ENCODE measurements at places on chromosomes 4 and X. TPM values are rescaled to one million over a fixed set of nuclear protein-coding genes. Genes with fewer than 3 reads are reported as not detected.

DNA sequence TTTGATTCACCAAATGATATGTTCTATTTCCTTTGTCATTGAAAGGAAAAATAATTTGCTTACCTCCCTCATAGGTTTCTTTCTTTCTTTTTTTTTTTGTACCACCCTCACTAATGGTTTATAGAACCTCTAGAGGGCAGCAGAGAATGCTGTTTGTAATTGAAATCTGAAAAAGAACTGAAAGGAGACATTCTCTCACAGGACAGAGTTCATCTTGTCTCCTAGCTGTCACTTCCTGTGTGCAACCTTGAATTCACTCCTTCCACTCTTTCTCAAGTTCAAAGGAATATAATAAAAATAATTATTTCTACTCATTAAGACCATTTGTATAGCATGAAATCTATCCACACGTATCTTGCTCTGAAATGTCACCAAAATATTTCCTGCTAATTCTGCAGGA lies 51.0 kb downstream of the GUCY1B1 start:
- peak; percentile 2 for DNase-seq

DNA sequence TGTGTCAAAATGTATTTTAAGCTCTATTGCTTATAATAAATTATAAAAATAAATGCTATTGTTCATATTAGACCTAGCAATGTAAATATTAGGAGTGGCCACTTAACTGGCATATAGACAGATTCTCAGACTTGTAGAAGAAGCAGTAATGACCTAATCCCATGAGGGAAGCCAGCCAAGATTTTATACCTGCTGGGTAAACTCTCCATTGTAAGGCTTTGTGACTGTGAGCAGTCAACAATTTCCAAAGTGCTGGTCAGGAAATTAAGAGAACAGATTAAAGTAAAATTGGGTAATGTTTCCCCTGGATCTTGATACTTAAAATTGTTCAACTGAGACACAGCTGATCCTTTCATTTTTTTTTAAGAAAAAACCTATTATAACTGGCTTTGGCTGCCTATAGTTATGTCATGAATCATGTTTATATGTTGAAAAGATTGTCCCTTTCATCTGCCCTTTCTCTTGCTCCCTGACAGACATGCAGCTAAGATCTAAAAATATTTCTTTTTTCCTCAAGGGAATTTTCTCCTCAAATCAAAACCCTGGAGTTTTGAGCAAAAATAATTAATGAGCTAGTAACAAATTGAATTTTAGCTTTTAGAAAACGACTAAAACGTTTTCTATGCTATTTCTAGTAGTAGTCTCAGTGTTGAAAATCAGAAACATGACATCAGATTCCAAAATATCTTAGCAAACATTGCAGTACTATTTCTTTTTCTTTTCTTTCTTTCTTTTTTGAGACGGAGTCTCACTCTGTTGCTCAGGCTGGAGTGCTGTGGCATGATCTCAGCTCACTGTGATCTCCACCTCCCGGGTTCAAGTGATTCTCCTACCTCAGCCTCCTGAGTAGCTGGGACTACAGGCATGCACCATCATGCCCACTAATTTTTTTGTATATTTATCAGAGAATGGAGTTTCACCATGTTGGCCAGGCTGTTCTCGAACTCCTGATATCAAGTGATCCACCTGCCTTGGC lies 77.9 kb downstream of the ADGRL3 start:
- no peak for DNase-seq

GRCh38 chr4:104472766-104473165 lies 21.9 kb downstream of the CXXC4 start:
- DNase-seq: no peak

GRCh38 chrX:104707042-104707441 lies 141.0 kb downstream of the IL1RAPL2 start:
- no peak for DNase-seq

DNA sequence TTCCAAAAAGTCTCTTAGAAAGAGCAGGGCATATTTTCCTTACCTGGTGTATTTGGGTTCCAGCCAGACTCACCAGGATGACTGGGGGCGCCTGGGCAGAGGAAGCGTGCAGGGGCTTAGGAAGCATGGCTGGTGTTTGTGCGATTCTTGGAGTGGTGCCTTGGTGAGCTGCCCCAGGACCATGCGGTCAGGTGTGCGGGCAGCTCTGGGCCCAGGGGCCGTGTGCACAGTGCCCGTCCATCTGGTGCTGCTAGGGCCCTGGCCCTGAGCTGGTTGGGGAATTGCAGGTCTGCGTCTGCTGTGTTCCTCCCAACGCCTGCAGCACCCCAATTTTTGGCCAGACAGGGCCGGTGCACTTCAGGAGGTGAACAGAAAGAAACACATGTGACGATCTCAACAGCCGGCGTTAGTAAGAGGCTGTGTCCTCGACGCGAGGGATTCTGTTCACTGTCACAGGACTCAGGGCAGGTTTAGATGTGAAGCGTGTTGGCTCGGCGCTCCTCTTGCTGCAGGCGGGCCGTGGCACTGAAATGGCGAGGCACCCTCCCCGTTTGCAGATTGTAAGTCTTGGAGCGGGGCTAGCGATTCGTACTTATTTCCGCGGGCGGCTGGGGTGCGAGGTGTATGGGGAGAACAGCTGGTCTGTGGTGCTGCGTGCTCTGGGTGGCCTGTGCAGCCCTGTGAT lies 15.2 kb downstream of the RGS12 start:
- no peak for DNase-seq

DNA sequence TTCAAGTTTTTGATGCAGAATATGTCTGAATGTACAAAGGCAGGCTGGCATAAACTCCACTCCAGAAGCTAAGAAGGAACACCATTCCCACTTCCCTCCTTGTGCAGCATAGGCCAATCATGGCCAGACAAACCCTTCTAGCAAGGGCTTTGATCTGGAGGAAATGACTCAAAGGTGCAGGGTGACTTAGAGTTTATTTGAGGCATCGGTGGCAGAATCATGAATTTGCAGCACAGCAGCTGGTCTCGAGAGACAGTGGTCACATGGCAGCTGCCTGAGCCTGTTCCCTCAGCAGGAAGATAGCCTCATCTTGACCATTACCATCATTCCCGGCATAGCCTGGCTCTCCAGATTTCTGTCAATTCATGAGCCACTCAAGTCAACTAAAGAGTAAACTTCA lies 154.5 kb downstream of the ATP10D start:
- no peak for DNase-seq

DNA sequence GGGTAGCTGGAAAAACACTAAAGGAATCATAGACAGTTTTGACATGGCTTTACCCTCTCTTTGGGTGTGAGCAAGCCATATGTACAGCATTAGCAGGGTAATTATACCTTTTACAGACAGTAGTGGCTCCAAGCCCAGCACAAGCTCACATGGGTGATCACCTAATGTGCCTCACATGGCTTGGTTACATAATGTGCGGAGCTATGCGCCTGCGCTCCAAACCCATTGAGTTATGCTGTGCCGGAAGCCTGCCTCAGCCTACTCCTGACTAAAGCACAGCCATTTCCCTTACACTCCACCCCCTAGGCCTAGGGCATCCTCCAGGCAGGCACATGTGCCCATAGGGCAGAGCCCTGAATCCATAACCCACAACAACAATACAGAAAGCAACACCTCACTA lies 6.5 kb upstream of the TSPAN5 start:
- DNase-seq: no peak

DNA sequence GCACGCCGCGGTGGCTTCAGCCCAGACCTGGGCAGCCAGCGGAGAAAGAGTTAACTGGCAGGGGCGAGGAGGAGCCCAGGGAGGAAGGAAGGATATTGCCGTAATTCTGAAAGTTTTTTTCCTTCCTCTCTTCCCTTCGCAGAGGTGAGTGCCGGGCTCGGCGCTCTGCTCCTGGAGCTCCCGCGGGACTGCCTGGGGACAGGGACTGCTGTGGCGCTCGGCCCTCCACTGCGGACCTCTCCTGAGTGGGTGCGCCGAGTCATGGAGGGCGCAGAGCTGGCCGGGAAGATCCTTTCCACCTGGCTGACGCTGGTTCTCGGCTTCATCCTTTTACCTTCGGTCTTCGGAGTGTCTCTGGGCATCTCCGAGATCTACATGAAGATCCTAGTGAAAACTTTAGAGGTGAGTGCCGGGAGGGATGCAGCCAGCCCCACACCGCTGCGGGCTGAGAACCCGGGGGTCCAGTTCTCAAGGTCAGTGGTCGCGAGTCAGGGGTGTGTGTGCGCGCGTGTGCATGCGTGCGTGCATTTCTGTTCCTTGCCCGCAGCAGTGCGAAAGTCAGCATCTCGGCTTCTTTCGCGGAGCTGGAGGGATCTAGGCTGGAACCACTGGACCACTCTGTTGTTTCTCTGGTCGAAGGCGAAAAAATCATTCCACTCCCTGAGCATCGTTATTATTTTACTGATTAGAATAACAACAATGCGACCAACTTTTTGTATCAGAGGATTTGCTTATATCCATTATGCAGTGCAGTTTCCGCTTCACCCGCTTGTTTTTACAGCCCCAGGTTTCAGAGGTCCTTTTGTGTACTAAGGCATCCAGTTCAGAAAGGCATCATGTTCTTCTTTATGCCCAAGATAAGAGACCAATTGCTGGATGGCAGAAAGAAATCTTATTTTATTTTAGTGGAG lies 709 bp downstream of the GPAT3 start:
- no peak for DNase-seq

DNA sequence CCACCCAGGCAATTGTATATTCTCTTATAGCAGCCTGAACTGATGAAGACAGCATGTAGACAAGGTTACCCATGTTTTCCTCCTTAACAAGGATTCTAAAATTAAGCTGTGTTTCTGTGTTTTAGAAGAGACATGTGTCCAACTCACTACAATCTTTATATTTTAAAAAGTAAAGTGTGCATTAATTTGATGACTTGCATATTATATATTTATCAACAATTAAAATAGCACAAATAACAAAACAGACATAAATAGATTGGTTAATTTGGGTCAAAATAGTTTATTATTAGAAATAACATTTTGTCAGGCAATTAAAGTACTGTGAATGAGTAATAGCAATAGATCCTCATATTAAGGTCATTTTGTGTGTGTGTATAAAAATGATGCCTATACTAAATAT lies 357.1 kb downstream of the PDGFC start:
- DNase-seq: no peak

DNA sequence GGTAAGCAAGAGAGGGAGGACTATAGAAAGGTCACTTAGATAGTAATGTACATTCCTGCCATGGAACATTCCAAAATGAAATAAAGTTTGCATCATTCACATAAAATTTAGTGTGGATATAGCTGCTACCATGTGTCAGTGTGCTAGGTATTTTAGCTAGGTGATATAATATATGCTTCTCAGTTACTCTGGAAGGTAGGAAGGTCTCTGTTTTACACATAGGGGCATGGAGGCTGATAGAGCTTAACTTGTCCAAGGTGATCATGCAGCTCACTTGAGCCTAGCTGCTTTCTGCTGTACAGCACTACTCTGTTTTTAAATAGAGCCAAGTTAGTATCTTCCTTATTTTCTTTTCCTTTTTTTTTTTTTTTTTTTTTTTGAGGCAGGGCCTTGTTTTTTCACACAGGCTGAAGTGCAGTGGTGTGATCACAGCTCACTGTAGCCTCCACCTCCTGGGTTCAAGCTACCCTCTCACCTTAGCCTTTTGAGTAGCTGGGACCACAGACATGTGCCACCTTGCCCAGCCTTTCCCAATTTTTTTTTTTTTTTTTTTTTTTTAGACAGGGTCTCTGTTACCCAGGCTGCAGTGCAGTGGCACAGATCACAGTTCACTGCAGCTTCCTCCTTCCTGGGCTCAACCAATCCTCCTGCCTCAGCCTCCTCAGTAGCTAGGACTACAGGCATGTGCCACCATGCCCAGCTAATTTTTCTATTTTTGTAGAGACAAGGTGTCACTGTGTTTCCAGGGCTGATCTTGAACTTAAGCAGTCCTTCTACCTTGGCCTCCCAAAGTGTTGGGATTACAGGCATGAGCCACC lies 10.4 kb downstream of the AFF1 start:
- DNase-seq: no peak

- DNase-seq: no peak
These were observed 46.5 kb downstream of the ABLIM2 start for GRCh38 chr4:8112036-8112576.

GRCh38 chr4:6697131-6697530 lies 3.5 kb downstream of the S100P start:
- DNase-seq: no peak

DNA sequence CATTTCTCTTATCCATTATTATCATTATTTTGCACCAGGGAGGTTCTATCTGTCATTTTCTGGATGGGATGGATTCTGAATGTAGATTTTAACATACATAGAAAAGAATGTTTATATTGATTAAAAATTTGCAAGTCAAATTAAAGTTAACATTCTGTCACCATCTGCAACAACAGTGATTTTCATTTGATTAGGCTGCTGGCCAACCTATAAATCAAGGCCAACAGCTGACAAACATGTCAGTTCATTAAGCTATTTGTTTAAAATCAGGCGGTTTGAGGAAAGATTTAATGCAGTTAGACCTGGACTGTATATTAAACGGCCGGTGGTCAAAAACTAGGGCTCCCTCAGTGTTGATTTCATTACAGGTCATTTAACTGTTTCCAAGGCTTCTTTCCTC lies 109.5 kb upstream of the CBR4 start:
- no peak for DNase-seq

DNA sequence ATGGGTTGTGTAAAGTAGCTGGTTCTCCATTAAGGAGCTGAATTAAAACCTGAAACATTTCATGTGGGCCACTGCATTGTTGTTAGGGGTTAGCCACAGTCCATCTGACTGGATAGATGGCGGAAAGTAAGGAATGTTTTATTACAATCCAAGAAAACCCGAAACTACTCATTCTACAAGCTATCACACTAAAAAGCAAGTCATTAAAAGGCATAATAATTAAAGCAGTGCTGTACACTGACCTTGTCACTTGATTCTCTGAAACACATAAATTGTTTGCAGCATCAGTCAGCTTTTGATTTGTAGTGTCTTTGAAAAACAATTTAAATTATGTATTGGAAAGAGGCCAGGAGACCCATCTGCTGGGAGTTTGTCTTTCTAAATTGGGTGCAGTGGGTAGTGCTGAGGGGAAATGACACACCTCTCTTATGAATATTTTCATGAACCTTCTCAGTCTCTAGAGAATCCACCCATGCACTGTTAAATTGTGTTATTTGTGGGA lies 75.7 kb upstream of the ANK2 start:
- no peak for DNase-seq

GRCh38 chr4:10734697-10735096 lies 50.1 kb upstream of the CLNK start:
- no peak for DNase-seq

- DNase-seq: no peak
These were observed 121.3 kb downstream of the PRDM5 start for GRCh38 chr4:120801137-120801758.

DNA sequence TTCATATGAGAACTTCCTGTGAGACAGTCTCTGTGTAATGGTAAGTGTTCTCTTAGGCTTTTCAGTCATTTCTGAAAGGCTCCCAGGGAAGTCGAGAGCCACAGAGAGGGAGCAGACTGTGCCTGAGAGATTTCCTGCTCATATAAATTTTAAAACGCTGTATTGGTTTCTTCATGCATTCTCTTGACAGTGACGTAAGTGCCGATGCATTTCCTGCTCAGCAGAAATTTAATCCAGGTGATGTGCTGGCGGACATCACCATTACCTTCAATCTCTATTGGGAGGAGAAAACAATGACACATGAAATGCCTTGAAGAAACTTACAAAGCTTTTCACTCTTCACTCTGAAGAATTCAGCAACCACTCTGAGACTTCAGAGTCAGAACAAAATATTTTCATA lies 383.6 kb downstream of the BMPR1B start:
- DNase-seq: no peak

VAMP7 gene
- 46.3 TPM for total RNA-seq

NXF2B gene
- total RNA-seq: not detected

EMCN gene
- 105 TPM for total RNA-seq

ATRX gene
- 92.8 TPM for total RNA-seq

VCX3B gene
- not detected for total RNA-seq

TXLNG gene
- total RNA-seq: 6.6 TPM

GPC4 gene
- not detected for total RNA-seq

MAP7D3 gene
- total RNA-seq: 12.3 TPM

MAGEA9B gene
- not detected for total RNA-seq

IRS4 gene
- not detected for total RNA-seq

SULT1B1 gene
- total RNA-seq: 55.5 TPM
